ENCODE measurements at places on chromosomes 1 and 21. TPM values are rescaled to one million over a fixed set of nuclear protein-coding genes. Genes with fewer than 3 reads are reported as not detected.
A peak's percentile ranks its signal among the peaks of the same experiment; 100 is the strongest.

GRCh38 chr1:168972225-168972624 lies 134.3 kb upstream of the ATP1B1 start:
- no peaks in the 10 kb centered on the region for H3K27me3 ChIP-seq
- DNase-seq: no peak
- no peaks in the 10 kb centered on the region for H3K36me3 ChIP-seq
- H3K4me1 ChIP-seq: peaks cover 15% of the 10 kb centered on the region

C1orf167 gene
- total RNA-seq: 0.40 TPM

- no peak for DNase-seq
- H3K36me3 ChIP-seq: no peaks in the 10 kb centered on the region
- no peak overlapping the region for H3K27ac ChIP-seq
- no peaks in the 10 kb centered on the region for H3K27me3 ChIP-seq
These were observed 131.2 kb downstream of the CDC7 start for GRCh38 chr1:91631718-91632330.

GRCh38 chr1:207030522-207031009 lies 2.0 kb downstream of the C1orf116 start:
- DNase-seq: no peak
- peaks cover 10% of the 10 kb centered on the region for H3K36me3 ChIP-seq
- H3K4me1 ChIP-seq: peaks cover 27% of the 10 kb centered on the region
- peak overlapping the region; percentile 100 for H3K27ac ChIP-seq

- H3K36me3 ChIP-seq: peaks cover 6% of the 10 kb centered on the region
- H3K27ac ChIP-seq: no peak overlapping the region
- H3K27me3 ChIP-seq: peaks cover 3% of the 10 kb centered on the region
- no peak overlapping the region for H3K4me3 ChIP-seq
- no peak for DNase-seq
These were observed 5.8 kb upstream of the VPS26C start for GRCh38 chr21:37272897-37273296.

SHE gene
- total RNA-seq: 0.27 TPM

LYSMD1 gene
- 8.9 TPM for total RNA-seq

FAM151A gene
- 5.8 TPM for total RNA-seq

- no peak overlapping the region for H3K4me3 ChIP-seq
- DNase-seq: no peak
- no peaks in the 10 kb centered on the region for H3K27me3 ChIP-seq
- peaks cover 3% of the 10 kb centered on the region for H3K36me3 ChIP-seq
- peak overlapping the region; percentile 91 for H3K27ac ChIP-seq
These were observed 35.0 kb upstream of the ECE1 start for GRCh38 chr1:21325231-21325718.

CD2 gene
- total RNA-seq: 0.17 TPM

DNA sequence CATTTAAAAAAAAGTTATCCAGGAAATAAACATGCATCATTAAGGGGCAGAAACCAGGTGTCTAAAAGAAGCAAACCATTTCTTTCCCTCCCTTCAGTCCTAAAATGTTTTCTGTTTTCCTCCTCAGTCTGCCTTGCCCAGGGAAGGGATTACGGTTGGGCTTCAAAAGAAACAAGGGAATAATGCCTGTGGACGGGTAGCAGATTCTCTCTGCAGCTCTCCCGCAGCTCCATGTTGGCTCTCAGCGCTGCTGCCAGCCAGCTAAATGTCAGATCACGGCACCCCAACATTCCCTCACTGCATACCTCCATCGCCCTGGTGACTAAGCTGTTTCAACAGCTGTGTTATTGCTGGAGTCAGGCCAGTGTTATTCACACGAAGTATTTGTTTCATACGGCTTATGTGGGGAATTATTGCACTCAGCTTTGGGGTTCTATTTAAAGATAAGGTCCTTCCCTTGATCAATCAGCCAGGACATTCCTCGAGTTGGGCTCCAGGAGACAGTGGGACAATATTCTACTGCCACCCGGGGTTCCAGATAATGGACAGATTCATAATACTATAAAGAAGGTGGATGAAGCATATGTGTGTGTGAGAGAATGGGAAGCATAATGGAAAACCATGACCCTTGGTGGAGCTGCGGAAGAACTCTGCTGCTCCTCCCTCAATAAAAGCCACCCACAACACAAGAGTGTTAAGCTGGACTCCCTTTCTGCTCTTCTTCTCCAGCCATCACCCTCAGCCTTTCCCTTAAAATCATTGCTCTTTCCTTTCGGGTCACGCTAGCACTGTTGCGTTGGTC lies 58.2 kb downstream of the WLS start:
- H3K27me3 ChIP-seq: no peaks in the 10 kb centered on the region
- no peak for DNase-seq
- peak overlapping the region; percentile 75 for H3K27ac ChIP-seq

- no peak overlapping the region for H3K27ac ChIP-seq
- no peaks in the 10 kb centered on the region for H3K36me3 ChIP-seq
- no peak overlapping the region for H3K4me3 ChIP-seq
- H3K4me1 ChIP-seq: peaks cover 1% of the 10 kb centered on the region
- H3K27me3 ChIP-seq: peaks cover 3% of the 10 kb centered on the region
These were observed 128.0 kb downstream of the SETD4 start for GRCh38 chr21:35932232-35932911.

- no peak overlapping the region for H3K4me3 ChIP-seq
- H3K36me3 ChIP-seq: peaks cover 20% of the 10 kb centered on the region
- no peaks in the 10 kb centered on the region for H3K27me3 ChIP-seq
- no peak for DNase-seq
These were observed 184.3 kb downstream of the PATJ start for GRCh38 chr1:61926597-61926996.

GRCh38 chr1:156121457-156121856 lies 6.9 kb downstream of the LMNA start:
- peak overlapping the region; percentile 28 for H3K4me3 ChIP-seq
- H3K27ac ChIP-seq: peak overlapping the region; percentile 100
- H3K27me3 ChIP-seq: no peaks in the 10 kb centered on the region
- peaks cover 6% of the 10 kb centered on the region for H3K36me3 ChIP-seq

DNA sequence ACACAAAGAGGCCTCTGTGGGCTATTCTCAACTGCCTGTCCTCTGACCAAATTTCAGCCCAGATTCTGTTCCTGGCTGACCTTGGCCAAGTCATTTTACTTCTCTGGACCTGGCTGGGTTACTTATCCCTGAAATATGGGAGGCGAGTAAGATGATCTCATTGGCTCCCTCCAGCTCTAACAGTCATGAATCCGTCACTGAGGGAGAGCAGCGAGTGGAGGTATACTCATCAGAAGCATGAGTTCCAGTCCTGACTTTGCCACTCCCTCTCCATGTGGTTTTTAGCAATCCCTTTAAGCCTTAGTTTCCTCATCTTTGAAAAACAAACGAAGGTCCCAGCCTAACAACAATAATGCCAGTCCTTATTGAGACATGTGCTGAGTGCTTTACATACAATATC lies 63.5 kb downstream of the CCDC185 start:
- no peaks in the 10 kb centered on the region for H3K36me3 ChIP-seq
- H3K27ac ChIP-seq: no peak overlapping the region
- H3K4me1 ChIP-seq: no peaks in the 10 kb centered on the region
- no peaks in the 10 kb centered on the region for H3K27me3 ChIP-seq
- no peak overlapping the region for H3K4me3 ChIP-seq

GRCh38 chr1:47182676-47183235 lies 7.1 kb downstream of the PDZK1IP1 start:
- H3K27me3 ChIP-seq: peaks cover 43% of the 10 kb centered on the region
- no peak overlapping the region for H3K4me3 ChIP-seq
- no peak for DNase-seq
- peaks cover 10% of the 10 kb centered on the region for H3K4me1 ChIP-seq

VCAM1 gene
- total RNA-seq: 37.0 TPM

KIF17 gene
- total RNA-seq: 2.1 TPM

TP53BP2 gene
- total RNA-seq: 67.2 TPM

- DNase-seq: no peak
- no peak overlapping the region for H3K4me3 ChIP-seq
- H3K4me1 ChIP-seq: no peaks in the 10 kb centered on the region
- H3K27me3 ChIP-seq: peaks cover 2% of the 10 kb centered on the region
- no peaks in the 10 kb centered on the region for H3K36me3 ChIP-seq
- no peak overlapping the region for H3K27ac ChIP-seq
These were observed 499.0 kb downstream of the NUF2 start for GRCh38 chr1:163820766-163821165.

- H3K4me1 ChIP-seq: peaks cover 14% of the 10 kb centered on the region
- no peaks in the 10 kb centered on the region for H3K27me3 ChIP-seq
- H3K36me3 ChIP-seq: no peaks in the 10 kb centered on the region
- no peak overlapping the region for H3K4me3 ChIP-seq
- peak overlapping the region; percentile 84 for H3K27ac ChIP-seq
These were observed 164.6 kb upstream of the GJB5 start for GRCh38 chr1:34590211-34590623.

DNA sequence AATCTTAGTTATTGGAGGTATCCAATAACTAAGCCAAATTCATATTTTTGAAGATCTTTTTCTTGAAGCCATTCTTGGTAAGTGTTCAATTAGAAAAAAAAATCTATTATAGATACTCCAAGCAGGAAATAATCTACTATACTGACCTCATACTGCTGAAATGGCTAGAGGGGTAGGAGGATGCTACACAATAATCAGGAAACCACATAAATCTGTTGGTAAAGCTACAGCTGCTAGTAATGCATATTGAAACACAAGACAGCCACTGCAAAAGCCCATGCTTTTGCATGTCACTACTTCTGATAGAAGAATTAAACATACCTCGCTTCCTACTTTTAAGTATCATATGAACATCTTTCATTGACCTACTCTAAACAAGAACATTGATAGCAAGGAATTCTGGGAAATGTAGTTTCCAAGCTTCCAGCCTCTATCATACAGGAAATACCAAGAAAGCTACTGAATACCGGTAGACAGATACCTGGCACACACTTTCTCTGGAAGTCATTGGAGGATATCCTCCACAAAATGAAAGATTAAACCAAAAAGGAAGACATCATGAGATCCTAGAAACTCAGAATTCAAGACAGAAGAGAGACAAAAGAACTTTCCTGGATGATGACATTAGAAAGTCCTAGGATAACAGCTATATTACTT lies 103.0 kb upstream of the VAV3 start:
- H3K27ac ChIP-seq: no peak overlapping the region
- H3K4me3 ChIP-seq: no peak overlapping the region

DNA sequence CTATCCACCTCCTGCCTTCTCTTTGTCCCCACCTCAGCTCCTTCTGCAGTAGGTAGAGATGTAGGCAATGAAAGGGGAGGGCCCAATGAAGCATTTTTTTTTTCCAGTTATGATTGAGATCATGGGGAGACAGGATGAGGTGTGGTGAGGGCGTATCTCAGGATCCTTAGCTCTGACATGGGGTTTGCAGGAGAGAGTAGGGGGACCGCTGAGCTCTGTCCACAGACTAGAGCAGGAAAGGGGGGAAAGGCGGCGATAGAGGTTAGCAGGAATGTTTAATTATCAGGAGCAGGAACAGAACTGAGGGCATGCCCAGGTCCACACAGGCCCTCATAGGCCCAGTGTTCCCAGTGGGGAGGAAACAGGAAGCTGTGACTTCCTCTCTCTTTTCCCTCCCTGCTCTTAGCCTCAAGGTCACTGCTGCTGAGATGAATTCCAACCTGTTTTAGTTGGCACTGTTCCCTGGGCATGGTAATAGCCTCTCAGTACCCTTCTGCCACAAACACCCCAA lies 901 bp upstream of the RXFP4 start:
- DNase-seq: no peak
- peaks cover 28% of the 10 kb centered on the region for H3K4me1 ChIP-seq
- H3K27ac ChIP-seq: peak overlapping the region; percentile 74
- no peaks in the 10 kb centered on the region for H3K36me3 ChIP-seq
- H3K27me3 ChIP-seq: no peaks in the 10 kb centered on the region

GPR25 gene
- total RNA-seq: not detected

- DNase-seq: no peak
- no peaks in the 10 kb centered on the region for H3K4me1 ChIP-seq
- H3K27ac ChIP-seq: no peak overlapping the region
- H3K4me3 ChIP-seq: no peak overlapping the region
- H3K36me3 ChIP-seq: no peaks in the 10 kb centered on the region
- H3K27me3 ChIP-seq: no peaks in the 10 kb centered on the region
These were observed 99.2 kb downstream of the PROX1 start for GRCh38 chr1:214086945-214087344.

DNA sequence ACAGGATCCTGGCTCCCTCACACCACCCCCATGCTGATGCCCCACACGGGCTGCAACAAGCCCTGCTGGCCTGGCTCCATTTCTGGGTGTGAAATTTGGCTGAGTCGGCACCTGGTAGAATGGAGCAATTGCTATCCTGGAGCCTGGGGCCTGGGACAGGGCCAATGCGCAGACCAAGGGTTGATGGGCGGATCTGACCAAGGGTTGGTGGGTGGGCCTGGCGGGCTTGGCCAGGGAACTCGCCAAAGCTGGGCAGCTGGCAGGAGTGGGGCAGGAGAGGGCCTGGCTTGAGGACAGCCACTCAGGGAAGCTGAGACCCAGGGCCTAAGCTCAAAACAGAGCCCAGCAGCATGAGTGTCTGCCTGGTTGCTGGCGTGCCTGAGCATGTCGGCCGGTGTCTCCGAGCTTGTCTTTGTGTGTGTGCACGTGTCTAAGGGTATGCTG lies 70.9 kb upstream of the POU3F1 start:
- H3K27me3 ChIP-seq: peaks cover 18% of the 10 kb centered on the region
- peaks cover 6% of the 10 kb centered on the region for H3K4me1 ChIP-seq
- DNase-seq: no peak
- no peak overlapping the region for H3K4me3 ChIP-seq
- peak overlapping the region; percentile 3 for H3K27ac ChIP-seq

GRCh38 chr1:180228648-180229482 lies 1.2 kb upstream of the LHX4 start:
- H3K27me3 ChIP-seq: peaks cover 92% of the 10 kb centered on the region
- H3K4me1 ChIP-seq: peaks cover 2% of the 10 kb centered on the region
- H3K27ac ChIP-seq: peak overlapping the region; percentile 29
- H3K36me3 ChIP-seq: no peaks in the 10 kb centered on the region
- peak overlapping the region; percentile 79 for H3K4me3 ChIP-seq

GRCh38 chr1:160993544-160994193 lies 27.3 kb downstream of the F11R start:
- H3K4me3 ChIP-seq: no peak overlapping the region
- H3K27me3 ChIP-seq: no peaks in the 10 kb centered on the region
- no peaks in the 10 kb centered on the region for H3K36me3 ChIP-seq
- peak overlapping the region; percentile 10 for H3K27ac ChIP-seq
- peaks cover 10% of the 10 kb centered on the region for H3K4me1 ChIP-seq
- no peak for DNase-seq

LAD1 gene
- total RNA-seq: 79.5 TPM

GRCh38 chr21:37711286-37711829 lies 204.9 kb downstream of the KCNJ6 start:
- DNase-seq: no peak
- peaks cover 15% of the 10 kb centered on the region for H3K27me3 ChIP-seq
- H3K4me3 ChIP-seq: peak overlapping the region; percentile 15
- H3K36me3 ChIP-seq: no peaks in the 10 kb centered on the region
- peaks cover 25% of the 10 kb centered on the region for H3K4me1 ChIP-seq

ALPL gene
- total RNA-seq: 43.1 TPM

LRRC71 gene
- not detected for total RNA-seq

ZSWIM5 gene
- total RNA-seq: 2.7 TPM

LCE3E gene
- total RNA-seq: not detected

TMEM269 gene
- 0.41 TPM for total RNA-seq
